Hematopoietic multipotent progenitor cell (in vitro differentiated cells): ENCODE measurements at places on chromosomes 16 and 17. TPM values are rescaled to one million over a fixed set of nuclear protein-coding genes. Genes with fewer than 3 reads are reported as not detected.

GRCh38 chr16:83958137-83958845, 5.3 kb downstream of the OSGIN1 start:
- no peak for DNase-seq

DNA sequence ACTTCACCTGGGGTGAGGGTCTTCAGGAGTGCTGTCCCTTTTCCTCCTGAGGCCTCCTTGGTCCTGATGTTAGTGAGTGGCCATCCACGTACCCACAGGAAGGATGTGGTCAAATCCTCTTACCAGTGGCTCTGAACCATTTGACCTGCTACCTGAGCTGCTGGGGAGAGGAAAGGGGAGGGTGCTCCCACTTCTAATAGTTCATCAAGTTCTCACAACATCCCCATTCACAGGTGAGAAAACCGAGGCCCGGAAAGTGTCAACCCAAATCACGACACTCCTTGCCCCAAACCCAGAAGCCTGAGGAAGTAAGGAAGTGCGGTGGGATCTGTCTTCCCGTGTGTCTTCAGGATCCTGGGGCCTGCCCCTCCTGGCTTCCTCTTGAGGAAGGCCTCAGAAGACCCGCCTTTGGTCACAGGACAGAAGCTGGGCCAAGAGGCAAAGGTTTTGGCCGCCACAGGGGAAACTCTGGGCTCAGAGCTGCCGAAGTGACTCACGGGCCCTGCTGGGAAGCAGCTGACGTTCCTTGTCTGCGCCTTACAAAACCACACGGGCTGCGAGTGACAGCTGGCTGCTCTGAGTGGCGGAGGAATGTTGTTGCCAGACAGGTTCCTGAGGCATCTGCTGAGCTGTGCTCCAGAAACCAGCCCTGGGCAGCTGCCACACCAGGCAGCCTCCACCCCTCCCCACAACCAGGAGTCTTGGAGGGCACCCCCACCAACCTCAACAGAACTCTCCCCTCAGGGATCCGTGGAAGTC, 13.9 kb upstream of the KIFC3 start:
- peak; percentile 89 for DNase-seq

- no peak for DNase-seq
Measured at GRCh38 chr16:28096983-28097899, 33.7 kb upstream of the GSG1L start.

Gene TEKT5
- under 0.01 TPM for total RNA-seq

Gene SLC52A1
- total RNA-seq, result not detected

Gene PNMT
- total RNA-seq, result 3.8 TPM

DNA sequence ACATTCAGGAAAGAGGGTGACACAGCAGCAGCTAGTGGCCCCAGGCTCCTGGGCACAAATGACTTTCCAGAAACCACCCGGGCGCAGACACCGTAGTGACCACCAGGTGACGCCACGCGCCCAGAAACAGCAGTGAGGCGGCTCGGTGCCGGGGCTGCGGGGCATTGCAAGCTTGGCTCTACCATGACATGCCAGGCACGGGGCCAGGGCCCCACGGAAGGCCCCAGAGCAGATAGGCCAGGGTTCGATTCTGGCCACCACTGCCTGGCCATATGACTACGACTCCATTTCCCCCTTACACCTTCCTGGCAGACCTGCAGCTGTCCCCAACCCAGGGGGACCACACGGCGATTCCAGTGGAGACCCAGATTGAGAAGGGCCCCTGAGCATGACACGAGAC, 6.7 kb downstream of the RHBDF1 start:
- peak; percentile 87 for DNase-seq

DNA sequence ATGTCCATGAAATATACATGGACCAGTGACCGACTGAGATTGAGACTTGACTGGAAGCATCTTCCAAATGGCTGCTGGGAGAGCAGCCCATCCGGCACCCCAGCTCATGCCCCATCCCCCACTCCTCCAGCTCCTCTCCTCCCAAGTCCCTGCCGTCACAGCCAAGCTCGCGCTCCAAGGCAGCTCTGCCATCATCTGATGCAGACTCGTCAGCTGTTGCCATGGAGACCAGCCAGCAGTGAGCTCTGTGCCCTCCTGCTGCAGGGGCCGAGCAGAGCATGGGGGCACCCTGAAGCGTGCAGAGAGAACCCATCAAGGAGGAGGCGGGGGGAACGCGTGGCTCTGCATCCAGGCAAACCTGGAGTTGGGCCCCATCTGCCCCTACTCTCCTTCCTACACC, 74.5 kb upstream of the TNRC6C start:
- no peak for DNase-seq

- no peak for DNase-seq
Measured at GRCh38 chr16:23482778-23483177, 27.5 kb downstream of the GGA2 start.

- DNase-seq, result no peak
Measured at GRCh38 chr16:49816875-49817274, 39.0 kb downstream of the ZNF423 start.

Gene CNTNAP4
- not detected for total RNA-seq

DNA sequence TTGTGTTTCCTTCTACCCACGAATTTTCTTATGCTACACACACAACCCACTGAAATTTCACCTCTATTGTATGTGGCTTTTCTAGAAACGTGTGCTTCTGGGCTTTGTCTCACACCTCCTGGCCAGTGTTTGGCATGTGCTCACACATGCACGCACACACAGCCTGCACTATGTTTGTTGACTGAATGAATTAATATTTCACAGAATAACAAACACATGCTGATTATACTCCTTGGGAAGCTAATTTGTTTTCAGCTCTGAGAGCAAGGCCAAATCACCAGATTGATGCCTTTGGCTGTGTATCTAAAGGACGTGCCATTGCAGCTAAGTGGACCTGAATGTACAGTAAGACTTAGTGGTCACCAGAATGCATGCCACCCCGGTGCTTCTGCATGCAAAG, 210.7 kb downstream of the WWOX start:
- no peak for DNase-seq

DNA sequence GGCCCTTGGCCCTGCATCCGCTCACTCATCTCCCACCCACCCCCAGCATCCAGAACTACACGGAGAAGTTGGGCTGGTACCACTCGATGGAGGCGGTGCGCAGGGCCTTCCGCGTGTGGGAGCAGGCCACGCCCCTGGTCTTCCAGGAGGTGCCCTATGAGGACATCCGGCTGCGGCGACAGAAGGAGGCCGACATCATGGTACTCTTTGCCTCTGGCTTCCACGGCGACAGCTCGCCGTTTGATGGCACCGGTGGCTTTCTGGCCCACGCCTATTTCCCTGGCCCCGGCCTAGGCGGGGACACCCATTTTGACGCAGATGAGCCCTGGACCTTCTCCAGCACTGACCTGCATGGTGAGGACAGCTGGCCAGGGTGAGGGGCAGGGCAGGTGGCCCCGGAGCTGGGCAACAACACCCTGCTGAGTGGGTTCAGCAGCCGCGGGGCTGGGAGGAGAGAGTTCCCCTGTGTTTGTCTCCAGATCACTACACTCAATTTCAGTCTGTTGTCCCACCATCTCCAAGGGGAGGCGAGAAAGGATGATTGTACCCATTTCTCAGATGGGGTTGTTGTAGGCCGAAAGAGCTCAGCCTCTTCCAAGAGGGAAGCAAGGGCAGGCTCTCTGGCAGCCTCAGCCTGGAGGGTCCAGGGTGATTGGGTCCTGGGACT, 14.4 kb downstream of the MMP15 start:
- no peak for DNase-seq

GRCh38 chr16:23499801-23500200, 10.5 kb downstream of the GGA2 start:
- no peak for DNase-seq

Gene CA7
- under 0.01 TPM for total RNA-seq

Gene C17orf67
- 2.4 TPM for total RNA-seq

GRCh38 chr16:13829697-13830299, 90.2 kb upstream of the ERCC4 start:
- no peak for DNase-seq

Gene RAB11FIP4
- 15.1 TPM for total RNA-seq

Gene ARHGAP23
- 16.4 TPM for total RNA-seq

Gene TBX6
- 2.2 TPM for total RNA-seq

DNA sequence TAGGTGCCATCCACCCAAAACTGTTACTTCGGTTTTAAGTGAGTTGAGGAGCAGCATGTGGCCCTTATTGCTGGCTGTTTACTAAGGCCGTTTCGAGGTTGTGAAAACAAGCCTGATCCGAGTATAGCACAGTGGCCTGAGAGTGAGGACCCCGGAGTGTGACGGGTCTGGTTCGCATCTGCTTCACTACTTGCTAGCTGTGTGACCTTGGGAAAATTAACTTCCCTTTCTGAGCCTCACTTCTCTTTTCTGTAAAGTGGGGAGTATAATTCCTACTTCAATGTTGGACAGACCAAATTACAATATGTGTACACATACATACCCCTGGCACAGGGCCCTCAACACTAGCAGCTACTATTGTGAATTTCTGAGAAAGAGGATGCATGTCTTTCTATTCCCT, 11.7 kb upstream of the HEATR6 start:
- DNase-seq, result no peak

Gene SULT1A1
- 24.0 TPM for total RNA-seq

DNA sequence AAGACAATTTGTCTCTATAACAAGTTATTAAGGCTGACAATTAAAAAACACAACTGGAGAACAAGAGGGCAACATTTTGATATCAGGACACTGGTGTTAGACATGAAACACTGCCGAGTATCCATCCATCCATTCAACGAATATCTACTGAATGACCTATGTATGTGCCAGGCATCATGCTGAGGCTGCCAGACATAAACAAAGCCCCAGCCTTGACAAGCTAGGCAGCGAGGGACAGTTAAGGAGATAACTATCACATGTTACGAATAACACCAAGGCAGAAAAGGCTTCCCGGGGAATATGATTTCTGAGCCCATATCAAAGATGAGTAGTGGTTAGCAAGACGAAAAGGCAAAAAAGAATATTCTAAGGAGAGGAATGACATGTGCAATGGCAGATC, 12.1 kb downstream of the HEATR6 start:
- DNase-seq, result no peak

Gene HSD17B1
- total RNA-seq, result 1.3 TPM

DNA sequence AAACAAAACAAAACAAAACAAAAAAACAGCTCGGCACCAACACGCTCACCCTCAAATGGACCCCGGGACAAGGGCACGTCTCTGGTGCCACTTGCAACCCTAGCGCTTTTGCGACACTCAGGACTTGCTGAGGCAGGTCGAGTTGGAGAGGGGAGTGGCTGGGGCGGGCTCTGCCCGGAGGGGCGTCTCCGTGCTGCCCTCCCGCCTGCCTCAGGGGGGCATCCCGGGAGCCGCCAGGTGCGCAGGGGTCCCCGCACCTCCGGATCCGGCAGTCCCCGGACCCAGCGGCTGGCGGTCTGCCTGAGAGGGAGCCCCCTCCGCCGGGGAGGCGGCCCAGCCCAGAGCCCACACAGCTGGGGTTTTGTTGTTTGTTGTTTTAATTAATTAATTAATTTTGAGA, at the start of gene SLC52A1:
Gene SLC52A1 (minus strand): TSS at position 112 of the 400 bp plus-strand sequence. CDS start 820 bp downstream, outside the sequence.
- DNase-seq, result no peak

DNA sequence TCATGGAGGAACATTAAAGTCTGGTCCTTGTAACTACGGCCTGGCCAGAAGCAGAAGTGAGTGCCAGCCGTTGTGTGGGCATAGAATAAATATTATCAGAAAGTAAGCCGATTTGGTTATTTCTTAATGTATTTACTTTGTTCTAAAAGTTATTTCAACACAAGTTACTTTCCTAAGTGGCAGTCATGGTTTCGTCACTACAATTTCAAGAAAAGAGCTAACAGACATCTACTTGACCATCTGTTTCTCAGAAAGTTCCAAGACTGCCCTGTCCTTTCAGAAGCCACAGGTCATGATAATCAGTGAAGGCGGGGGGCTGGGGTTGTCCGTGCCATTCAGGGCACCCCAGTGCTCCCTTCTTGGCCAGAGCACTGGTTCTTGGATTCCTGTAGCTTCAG, 14.9 kb upstream of the FASN start:
- no peak for DNase-seq
